ENCODE measurements at places on chromosomes 16 and 17. TPM values are rescaled to one million over a fixed set of nuclear protein-coding genes. Genes with fewer than 3 reads are reported as not detected.

The MAPT gene
- total RNA-seq, result 0.60 TPM

The CACNA1G gene
- total RNA-seq, result 0.32 TPM

The SEZ6 gene
- not detected for total RNA-seq

The ASPA gene
- total RNA-seq, result 3.3 TPM

The MYH3 gene
- total RNA-seq, result 0.16 TPM

The PGS1 gene
- 36.1 TPM for total RNA-seq

The MPV17L gene
- 0.47 TPM for total RNA-seq

The ASIC2 gene
- total RNA-seq, result 0.09 TPM

The PRR15L gene
- not detected for total RNA-seq
